ENCODE measurements at places on chromosomes 7 and 10. TPM values are rescaled to one million over a fixed set of nuclear protein-coding genes. Genes with fewer than 3 reads are reported as not detected.

- peak; percentile 40 for DNase-seq
These were observed 53.1 kb upstream of the KMT2E start for GRCh38 chr7:104960741-104961448.

ZNF425 gene
- polyA plus RNA-seq, result not detected

DNA sequence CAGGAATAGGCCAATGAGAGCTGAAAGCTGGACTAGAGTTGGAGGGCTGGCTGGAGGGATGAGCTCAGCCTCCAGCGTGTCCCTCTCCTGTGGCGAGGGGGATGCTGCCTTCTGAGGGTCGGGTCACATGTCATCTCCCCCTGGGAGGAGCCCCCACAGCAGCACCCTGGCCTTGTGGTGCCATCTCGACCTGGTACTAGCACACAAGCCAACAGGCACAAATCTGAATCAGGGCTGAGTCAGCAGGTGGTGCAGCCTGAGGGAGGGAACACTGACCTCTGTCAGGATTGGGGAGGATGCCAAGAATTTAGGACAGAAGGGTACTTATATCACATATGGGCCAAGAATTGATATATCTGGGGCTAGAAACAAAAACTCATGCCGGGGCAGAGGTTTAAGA, 280.4 kb downstream of the CELF2 start:
- no peak for DNase-seq

- no peak for DNase-seq
These were observed 78.9 kb downstream of the MTPN start for GRCh38 chr7:135898226-135898625.

DNA sequence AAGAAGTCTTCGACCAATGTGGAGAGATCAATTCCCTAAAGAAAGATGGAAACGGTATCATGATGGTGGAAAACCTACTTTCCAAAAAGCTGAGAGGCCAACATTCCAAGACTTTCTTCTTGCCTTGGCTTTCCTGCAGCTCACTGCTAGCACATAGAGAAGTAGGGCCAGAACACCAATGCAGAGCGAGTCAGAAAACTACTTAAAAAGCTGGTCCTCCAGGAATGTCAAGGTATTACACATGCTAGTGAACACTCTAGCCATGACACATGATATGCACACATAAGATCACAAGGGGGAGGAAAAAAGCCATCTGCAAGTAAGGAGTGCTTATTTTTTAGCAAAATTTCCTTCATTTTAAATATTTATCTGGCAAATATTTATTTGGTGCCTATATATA, 22.7 kb downstream of the GPAM start:
- DNase-seq, result no peak

TAS2R5 gene
- 0.36 TPM for polyA plus RNA-seq

DNA sequence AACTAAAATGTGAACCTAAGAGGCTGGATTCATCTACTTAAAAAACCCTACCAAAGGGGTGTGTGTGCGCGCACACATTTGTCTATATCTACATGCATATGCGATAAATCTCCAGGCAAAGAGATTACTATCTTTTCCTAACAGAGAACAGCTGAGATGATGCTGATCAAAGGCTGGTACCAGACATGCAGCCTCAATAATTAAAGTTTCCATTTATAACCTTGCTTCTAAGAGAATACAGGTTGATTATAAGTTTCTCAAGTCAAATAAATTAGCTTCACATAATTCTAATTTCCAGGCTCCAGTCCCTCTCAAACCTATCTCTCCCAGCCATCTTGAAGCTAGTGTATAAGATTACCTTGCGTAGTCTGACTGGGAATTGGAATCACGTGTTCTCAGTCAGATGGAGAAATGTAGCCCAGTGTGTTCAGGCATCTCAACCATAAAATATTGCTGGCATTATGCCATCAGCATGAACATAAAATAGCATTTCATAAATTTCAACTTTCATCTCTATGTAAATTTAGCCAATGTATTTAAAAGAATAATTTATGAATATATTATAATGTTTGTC, 1062.0 kb downstream of the XPNPEP1 start:
- no peak for DNase-seq

PTPN20 gene
- not detected for polyA plus RNA-seq
